ENCODE measurements at places on chromosomes 2 and 18. TPM values are rescaled to one million over a fixed set of nuclear protein-coding genes. Genes with fewer than 3 reads are reported as not detected.

The TOGARAM2 gene
- total RNA-seq: 5.3 TPM

The CPS1 gene
- total RNA-seq: 0.68 TPM

The MC4R gene
- not detected for total RNA-seq

The TUBA3E gene
- total RNA-seq: not detected

The COLEC11 gene
- 0.39 TPM for total RNA-seq

The APCDD1 gene
- total RNA-seq: not detected

GRCh38 chr2:226031647-226032501 is 632.4 kb downstream of the NYAP2 start:
- no peak overlapping the region for H3K27ac ChIP-seq
- peaks cover 9% of the 10 kb centered on the region for H3K4me1 ChIP-seq
- H3K27me3 ChIP-seq: peaks cover 36% of the 10 kb centered on the region

GRCh38 chr2:235506291-235506996 is 12.6 kb downstream of the AGAP1 start:
- no peak overlapping the region for H3K27ac ChIP-seq
- peaks cover 28% of the 10 kb centered on the region for H3K27me3 ChIP-seq
- no peak overlapping the region for H3K4me3 ChIP-seq
- no peaks in the 10 kb centered on the region for H3K36me3 ChIP-seq
- H3K4me1 ChIP-seq: peaks cover 7% of the 10 kb centered on the region

- no peak overlapping the region for H3K27ac ChIP-seq
- no peak overlapping the region for H3K4me3 ChIP-seq
- H3K36me3 ChIP-seq: peaks cover 3% of the 10 kb centered on the region
- DNase-seq: no peak
These were observed 66.5 kb upstream of the TLK1 start for GRCh38 chr2:171227066-171227782.

- H3K4me1 ChIP-seq: no peaks in the 10 kb centered on the region
- H3K27me3 ChIP-seq: peaks cover 51% of the 10 kb centered on the region
- no peak overlapping the region for H3K27ac ChIP-seq
- no peak for DNase-seq
- no peaks in the 10 kb centered on the region for H3K36me3 ChIP-seq
These were observed 78.4 kb upstream of the CYP1B1 start for GRCh38 chr2:38154395-38154794.

GRCh38 chr18:45325778-45326177 is 289.5 kb upstream of the SLC14A2 start:
- DNase-seq: no peak
- H3K4me1 ChIP-seq: no peaks in the 10 kb centered on the region
- no peaks in the 10 kb centered on the region for H3K36me3 ChIP-seq

DNA sequence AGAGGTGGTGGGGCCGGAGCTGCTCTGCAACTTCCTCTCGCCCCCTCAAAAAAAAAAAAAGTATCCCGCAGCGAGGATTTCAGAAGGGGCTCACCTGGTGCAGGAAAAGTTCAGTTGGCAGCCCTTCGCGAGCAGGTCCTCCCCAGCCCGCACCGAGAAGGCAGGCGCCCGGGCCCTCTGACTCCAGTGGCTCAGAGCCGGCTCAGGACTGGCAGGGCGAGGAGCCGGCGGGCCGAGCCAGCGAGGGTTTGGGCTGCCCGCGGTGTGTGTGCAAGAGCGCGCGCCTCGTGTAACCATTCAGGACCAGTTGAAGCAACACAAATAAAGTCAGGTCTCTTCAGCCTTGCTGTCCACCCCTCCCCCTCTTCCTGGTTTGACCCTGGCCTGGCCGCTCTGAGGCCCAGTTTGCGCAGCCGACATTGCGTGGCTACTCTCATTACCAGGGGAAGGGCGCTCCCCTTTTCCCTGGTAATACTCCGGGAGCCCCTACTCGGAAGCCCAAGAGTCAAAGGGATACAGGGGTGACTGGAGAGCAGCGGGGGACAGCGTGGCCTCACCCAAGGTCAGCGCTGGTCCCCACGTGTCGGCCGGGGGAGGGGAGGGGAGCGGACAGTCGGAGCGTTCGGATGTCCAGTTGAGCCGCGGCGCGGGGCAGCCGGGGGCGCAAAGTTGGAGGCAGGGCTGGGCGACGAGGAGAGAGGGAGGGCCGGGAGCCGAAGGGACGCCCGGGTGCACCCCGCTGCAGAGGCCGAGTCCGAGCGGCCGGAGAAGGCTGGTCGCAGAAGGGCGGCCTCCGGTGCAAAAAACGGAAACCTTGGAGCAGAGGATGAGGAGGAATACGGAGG is 12.3 kb downstream of the EN1 start:
- peak overlapping the region; percentile 45 for H3K4me3 ChIP-seq
- peak; percentile 34 for DNase-seq
- H3K27me3 ChIP-seq: peaks cover 84% of the 10 kb centered on the region
- H3K27ac ChIP-seq: no peak overlapping the region
- H3K36me3 ChIP-seq: no peaks in the 10 kb centered on the region

DNA sequence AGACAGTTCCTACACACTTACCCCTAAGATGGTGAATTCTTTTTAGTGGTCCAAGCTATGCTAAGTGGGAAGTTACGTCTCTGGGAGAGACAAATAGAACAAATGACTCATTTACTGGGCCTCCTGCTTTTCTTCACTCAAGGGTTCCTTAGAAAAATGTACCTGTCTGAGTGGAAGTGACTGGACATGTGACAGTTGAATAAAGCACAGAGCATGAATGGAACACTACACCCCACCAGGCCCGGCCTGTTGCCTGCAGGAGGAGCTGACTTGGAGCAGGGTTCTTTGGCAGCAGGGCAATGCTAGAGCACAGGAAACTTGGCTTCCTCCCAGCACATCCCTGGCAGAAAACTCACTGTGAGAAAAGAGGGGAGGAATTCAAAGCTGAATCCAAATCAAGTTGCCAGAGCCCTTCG is 451.0 kb upstream of the SETBP1 start:
- no peaks in the 10 kb centered on the region for H3K36me3 ChIP-seq
- H3K27ac ChIP-seq: no peak overlapping the region
- H3K4me3 ChIP-seq: no peak overlapping the region
- no peaks in the 10 kb centered on the region for H3K4me1 ChIP-seq

GRCh38 chr18:48656176-48656575 is 117.3 kb downstream of the CTIF start:
- H3K4me3 ChIP-seq: no peak overlapping the region
- H3K27ac ChIP-seq: no peak overlapping the region
- peaks cover 14% of the 10 kb centered on the region for H3K27me3 ChIP-seq
- no peaks in the 10 kb centered on the region for H3K36me3 ChIP-seq
- no peak for DNase-seq

DNA sequence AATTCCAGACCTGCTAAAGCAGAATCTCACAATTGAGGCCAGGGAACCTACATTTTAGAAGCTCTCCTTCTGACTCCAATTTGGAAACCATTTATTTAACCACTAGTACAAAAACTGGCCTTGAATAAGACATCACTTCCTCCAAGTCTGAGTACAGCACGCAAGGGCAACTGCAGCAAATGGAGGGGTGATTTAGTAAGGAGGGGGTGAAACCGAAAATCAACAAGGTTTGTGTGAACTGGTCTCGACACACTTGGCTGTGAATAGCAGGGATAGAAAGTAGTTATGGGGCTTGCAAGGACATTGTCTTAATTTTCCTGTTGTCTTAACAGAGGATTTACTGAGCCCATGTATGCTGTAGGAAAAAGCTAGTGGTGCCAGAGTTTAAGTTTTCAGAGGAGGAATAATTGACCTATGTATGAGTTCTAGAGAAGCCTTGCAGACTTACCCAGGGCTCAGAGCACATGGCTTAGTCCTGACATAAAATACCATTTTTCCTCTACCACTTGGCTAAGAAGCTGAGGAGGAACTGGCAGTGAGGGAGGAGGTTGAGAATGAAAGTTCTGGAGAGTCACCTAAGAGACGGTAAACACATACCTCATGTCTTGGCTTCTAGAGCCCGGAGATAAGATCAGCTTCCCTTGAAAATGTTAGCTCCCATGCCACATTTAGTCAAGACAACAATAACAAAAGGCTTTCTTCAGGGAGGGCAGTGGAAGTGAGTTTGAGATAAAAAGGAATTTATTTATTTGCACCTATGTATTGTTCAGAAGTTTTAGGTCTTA is 114.8 kb downstream of the SMAD2 start:
- H3K27ac ChIP-seq: no peak overlapping the region
- H3K4me1 ChIP-seq: no peaks in the 10 kb centered on the region
- H3K36me3 ChIP-seq: peaks cover 14% of the 10 kb centered on the region
- no peaks in the 10 kb centered on the region for H3K27me3 ChIP-seq

DNA sequence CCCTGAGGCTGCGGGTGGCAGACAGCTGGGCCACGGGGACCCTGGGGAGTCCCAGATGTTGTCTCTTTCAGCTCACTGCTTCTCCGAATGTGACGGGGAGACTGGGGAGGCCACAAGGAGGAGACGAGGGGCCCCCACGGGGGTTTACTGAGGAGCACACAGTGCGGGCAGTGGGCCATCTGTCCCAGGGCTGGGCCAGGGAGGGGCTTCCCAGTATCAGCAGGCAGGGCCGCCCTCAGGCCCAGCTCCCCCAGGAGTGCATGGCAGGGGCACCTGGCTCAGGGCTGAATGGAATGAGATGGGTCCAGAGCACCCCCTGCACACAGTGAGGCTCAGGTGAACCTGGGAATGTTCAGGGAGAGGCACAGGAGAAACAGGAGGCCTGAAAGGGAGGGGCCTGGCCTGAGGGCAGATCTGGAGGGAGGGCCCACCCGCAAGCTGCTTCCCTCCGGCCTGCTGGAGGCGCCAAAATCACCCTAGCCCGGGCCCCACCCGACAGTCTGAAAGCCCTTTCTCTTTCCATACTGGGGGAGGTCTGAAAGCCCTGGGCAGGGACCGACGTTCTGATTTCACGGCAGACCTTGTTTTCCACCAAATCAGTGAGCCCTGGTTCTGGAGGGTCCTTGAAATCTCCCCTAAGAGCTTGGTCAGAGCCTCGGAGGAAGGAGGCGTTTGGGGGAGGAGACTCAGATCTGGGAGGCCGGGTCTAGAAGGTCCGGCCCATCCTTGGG is 35.5 kb upstream of the PTMA start:
- H3K4me1 ChIP-seq: peaks cover 13% of the 10 kb centered on the region
- H3K4me3 ChIP-seq: no peak overlapping the region
- peaks cover 1% of the 10 kb centered on the region for H3K27me3 ChIP-seq
- DNase-seq: no peak
- no peaks in the 10 kb centered on the region for H3K36me3 ChIP-seq

DNA sequence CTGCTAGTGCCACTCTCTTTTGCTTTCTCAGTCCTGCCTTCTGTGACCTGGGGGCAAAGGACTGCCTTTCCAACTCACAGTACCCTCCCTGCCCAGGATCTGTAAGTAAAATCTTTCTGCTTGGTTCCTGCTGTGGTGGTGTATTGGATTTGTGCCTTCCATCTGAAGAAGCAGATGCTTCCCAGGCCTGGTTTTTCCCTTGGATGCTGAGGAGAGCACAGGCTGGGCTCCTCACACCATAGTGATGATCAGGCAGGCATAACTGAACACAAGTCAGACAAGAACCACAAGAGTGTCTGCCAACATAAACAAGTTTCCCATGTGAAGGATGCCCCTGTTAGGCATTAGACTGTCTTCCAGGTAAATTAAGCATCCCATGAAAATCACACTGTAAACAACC is 121.3 kb upstream of the NRXN1 start:
- H3K4me1 ChIP-seq: no peaks in the 10 kb centered on the region
- no peaks in the 10 kb centered on the region for H3K36me3 ChIP-seq
- no peak overlapping the region for H3K4me3 ChIP-seq
- no peaks in the 10 kb centered on the region for H3K27me3 ChIP-seq
- H3K27ac ChIP-seq: no peak overlapping the region
- DNase-seq: no peak

- peaks cover under 1% of the 10 kb centered on the region for H3K36me3 ChIP-seq
- no peak for DNase-seq
- H3K27me3 ChIP-seq: peaks cover 2% of the 10 kb centered on the region
These were observed 34.5 kb downstream of the EMILIN2 start for GRCh38 chr18:2881088-2881839.

GRCh38 chr2:203999835-204000234 is 63.3 kb downstream of the ICOS start:
- peaks cover 20% of the 10 kb centered on the region for H3K36me3 ChIP-seq
- DNase-seq: no peak
- peak overlapping the region; percentile 13 for H3K27ac ChIP-seq
- peaks cover 58% of the 10 kb centered on the region for H3K4me1 ChIP-seq
- H3K4me3 ChIP-seq: peak overlapping the region; percentile 6

DNA sequence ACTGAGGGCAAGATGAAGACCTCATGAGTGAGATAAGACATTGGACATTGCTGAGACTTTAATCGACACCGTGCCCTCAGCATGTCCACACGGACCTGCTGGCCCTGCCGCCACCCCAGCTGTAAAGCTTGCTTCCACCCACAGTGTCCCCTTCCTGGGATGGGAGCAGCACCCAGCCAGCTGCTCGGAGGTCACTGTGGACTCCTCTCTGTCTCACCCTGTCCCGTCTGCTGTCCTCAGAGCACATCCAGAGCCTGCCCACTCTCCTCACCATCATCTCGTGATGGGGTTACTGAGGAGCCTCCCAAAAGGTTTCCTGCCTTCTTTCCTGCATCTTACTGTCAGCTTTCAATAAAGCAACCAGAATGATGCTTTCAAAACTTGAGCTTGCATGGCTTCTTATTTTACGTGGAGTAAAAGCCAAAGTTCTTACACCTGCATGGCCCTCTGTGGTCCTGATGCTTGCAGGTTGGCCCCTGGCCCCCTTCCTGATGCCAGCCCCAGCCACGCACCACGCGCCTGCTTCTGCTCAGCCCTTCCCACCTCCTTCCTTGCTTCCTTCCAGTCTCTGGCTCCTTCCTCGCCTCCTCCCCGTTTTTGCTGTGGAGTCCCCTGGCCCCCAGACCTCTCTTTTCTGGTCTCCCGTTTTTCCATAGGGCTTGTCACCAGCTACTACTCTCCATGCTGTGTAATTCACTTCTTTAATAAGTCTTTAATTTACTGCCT is 67.0 kb downstream of the DGKD start:
- H3K4me3 ChIP-seq: peak overlapping the region; percentile 74
- no peak for DNase-seq
- peaks cover 33% of the 10 kb centered on the region for H3K36me3 ChIP-seq
- H3K27ac ChIP-seq: peak overlapping the region; percentile 91
- no peaks in the 10 kb centered on the region for H3K27me3 ChIP-seq
- H3K4me1 ChIP-seq: peaks cover 68% of the 10 kb centered on the region

GRCh38 chr18:76498064-76498463 is 3.0 kb upstream of the ZNF516 start:
- no peak for DNase-seq
- H3K27me3 ChIP-seq: peaks cover 50% of the 10 kb centered on the region
- peaks cover 12% of the 10 kb centered on the region for H3K4me1 ChIP-seq
- H3K36me3 ChIP-seq: no peaks in the 10 kb centered on the region
- H3K27ac ChIP-seq: no peak overlapping the region
